ENCODE measurements at places on chromosomes 3 and 15.

DNA sequence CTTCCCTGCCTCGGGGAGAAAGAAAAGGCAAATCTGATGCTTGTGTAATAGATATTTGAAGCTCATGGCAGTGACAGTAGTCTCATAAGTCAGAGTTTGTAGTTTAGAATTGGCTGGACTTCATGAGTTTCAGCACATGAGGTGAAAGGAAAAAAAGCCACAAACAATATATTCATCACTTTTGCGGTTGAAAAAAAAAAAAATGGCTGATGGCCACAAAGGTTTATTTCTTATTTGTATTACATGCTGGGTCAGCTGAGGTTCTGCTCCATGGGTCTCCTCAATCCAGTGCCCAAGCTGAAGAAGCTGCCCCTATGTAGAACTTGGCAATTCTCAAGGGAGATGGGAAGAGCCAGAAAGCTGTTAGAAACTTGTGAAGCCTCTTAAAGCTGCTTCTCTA lies 2.2 kb upstream of the ZMAT3 start:
- DNase-seq, result no peak

DNA sequence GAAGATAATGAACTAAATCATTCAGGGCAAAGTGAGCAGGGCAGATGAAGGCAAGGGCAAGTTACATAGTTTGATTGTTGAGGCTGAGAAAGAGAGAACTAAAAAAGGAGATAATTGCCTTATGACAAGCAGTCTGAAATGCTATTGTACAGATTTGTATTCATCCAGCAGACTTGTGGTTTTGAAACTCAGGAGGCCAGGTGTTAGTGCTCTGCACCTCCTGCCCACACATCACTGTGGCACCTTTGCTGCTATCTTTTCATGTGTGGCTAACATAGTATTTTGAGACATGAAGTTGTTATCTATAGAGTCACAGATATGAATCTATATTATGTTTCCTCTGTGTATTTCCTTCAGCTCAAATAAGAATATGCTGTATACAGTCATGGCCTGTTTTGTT lies 24.3 kb upstream of the SUCLG2 start:
- DNase-seq, result no peak

GRCh38 chr15:62506217-62506805 lies 341.2 kb upstream of the C2CD4B start:
- DNase-seq, result no peak

- DNase-seq, result no peak
These were observed 235.4 kb downstream of the TBL1XR1 start for GRCh38 chr3:176961916-176962315.

GRCh38 chr3:179038216-179038898 lies 33.3 kb downstream of the ZMAT3 start:
- DNase-seq, result no peak
